Osteocyte (in vitro differentiated cells): ENCODE measurements at places on chromosomes 3 and 15. TPM values are rescaled to one million over a fixed set of nuclear protein-coding genes. Genes with fewer than 3 reads are reported as not detected.

The ZBED2 gene
- not detected in 2 replicates for total RNA-seq

The LRRC34 gene
- 1.5 and 2.0 TPM in 2 replicates for total RNA-seq

The NCKIPSD gene
- total RNA-seq, result 26.3 and 27.2 TPM in 2 replicates

The LRRC2 gene
- 1.2 and 1.5 TPM in 2 replicates for total RNA-seq

The TM4SF18 gene
- 2.2 and 3.7 TPM in 2 replicates for total RNA-seq

The ASB14 gene
- not detected in 2 replicates for total RNA-seq

The BCHE gene
- 1.3 and 1.4 TPM in 2 replicates for total RNA-seq

The B3GNT5 gene
- 20.6 and 24.3 TPM in 2 replicates for total RNA-seq

The KLF15 gene
- 5.7 and 7.2 TPM in 2 replicates for total RNA-seq

The RBP2 gene
- total RNA-seq, result not detected in 2 replicates

The TUBGCP5 gene
- total RNA-seq, result 19.1 and 21.4 TPM in 2 replicates

GRCh38 chr15:68775671-68776476 lies 44.8 kb downstream of the ANP32A start:
- DNase-seq, result peak; percentile 56

GRCh38 chr3:138833899-138834595 lies 681 bp downstream of the PIK3CB start:
- DNase-seq, result no peak

DNA sequence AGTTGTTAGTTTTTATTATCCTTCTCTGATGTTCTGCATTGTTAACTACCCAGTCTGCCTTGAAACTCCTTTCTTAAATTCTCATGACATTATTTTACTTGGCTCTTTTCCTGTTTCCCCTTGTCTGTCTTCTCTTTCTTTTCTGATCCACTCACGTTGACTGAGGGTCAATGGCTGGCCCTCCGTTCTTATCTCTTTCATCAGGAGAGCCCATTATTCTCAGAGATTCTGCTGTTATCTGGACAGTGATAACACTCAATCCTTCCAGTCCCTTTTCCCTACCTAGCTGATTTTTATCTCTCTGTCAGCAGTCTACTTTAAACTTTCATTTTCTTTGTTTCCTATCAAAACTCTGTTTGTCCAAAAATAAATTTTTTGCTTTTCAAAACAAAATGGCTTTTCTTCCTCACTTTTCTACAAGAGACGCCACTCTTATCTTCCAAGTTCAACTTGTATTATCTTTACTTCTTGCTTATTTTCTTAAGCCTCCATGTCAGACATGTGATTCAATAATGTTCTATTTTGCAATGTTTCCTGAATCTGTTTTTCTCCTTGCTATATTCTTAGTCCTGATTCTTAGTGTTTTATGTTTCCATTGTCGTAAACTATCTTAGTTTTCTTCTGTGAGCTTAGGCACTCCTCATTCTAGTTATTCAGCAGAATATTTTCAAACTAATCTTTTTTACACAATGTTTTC lies 120.2 kb downstream of the NEDD4 start:
- no peak for DNase-seq

GRCh38 chr3:177314897-177315296 lies 117.6 kb upstream of the TBL1XR1 start:
- DNase-seq, result no peak

- no peak for DNase-seq
Measured at GRCh38 chr3:169323578-169324451, 339.7 kb downstream of the MECOM start.

- DNase-seq, result no peak
Measured at GRCh38 chr3:101509281-101509680, 3.7 kb downstream of the SENP7 start.

DNA sequence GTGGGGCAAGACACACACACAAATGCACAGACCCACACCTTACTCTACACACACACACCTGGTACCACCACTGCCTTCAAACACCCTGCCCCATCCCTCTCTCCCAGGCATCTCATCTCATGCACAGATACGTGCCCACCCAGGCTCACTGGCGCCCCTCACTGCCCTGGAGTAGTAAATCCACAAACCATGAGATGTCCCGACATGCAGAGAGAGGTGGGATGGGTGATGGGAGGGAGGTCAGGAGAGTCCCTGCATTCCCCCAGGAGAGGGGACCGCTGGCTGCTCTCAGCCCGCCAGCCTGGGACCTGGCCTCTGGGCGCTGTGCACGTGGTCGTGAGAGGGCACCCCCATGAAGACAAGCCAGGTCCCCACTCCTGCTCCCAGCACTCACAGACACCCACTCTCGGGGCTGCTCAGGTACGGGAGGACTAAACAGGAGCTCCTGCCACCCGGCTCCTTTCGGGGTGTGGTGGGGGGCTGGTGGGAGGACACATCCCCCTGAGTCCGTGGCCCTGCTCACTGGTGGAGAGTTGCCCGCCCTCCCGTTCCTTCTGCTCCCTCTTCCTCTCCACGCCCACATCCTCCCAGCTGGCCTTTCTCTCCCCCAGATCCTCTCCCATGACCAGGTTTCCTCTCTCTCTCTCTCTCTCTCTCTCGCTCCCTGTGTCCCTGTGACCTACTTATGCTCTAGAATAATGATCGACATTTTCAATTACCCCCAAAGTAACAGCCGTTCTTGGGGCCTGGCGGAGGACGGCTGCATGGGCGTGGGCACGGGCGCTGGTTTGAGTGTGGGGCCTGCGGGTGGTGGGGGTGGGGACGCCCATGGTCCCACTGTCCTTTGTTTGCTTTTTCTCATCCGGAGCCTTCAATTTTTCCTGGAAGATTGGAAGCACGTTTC lies 18.9 kb upstream of the CSPG4 start:
- DNase-seq, result no peak

DNA sequence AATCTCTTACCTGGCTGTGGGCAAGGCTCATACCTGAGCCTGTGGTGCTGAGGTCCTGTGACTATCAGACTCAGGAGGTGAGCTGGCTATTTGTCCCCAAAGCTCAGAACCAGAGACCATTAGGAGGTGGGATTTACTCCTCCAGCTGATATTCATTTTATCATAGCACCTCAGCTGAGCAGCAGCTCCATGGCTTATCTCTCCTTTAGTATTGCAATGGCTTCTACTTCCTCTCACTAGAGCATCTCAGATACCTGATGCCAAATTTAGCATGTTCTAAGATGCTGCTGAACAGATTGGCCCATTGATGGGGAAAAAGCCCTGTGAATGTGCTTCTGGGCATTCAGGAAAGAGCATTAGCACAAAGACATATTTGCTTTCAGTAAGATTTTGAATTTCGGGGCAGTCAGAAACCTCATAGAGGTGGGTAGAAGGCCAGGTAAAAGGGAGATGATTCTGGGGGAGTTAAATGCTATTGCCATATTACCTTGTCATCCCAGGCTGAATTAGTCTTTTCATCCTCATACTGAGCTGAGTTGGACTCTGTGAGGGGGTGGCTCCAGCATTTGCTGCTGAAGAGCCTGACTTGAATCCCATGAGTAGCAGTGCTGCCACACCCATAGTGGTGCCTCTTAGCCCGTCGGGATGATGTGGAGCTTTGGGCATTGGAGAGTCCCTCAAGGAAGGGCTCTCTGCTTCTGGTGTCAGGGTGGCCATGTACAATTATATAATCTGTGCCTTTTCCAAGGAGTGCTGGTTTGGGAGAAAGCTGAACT lies 2.4 kb downstream of the BSN start:
- DNase-seq, result no peak

DNA sequence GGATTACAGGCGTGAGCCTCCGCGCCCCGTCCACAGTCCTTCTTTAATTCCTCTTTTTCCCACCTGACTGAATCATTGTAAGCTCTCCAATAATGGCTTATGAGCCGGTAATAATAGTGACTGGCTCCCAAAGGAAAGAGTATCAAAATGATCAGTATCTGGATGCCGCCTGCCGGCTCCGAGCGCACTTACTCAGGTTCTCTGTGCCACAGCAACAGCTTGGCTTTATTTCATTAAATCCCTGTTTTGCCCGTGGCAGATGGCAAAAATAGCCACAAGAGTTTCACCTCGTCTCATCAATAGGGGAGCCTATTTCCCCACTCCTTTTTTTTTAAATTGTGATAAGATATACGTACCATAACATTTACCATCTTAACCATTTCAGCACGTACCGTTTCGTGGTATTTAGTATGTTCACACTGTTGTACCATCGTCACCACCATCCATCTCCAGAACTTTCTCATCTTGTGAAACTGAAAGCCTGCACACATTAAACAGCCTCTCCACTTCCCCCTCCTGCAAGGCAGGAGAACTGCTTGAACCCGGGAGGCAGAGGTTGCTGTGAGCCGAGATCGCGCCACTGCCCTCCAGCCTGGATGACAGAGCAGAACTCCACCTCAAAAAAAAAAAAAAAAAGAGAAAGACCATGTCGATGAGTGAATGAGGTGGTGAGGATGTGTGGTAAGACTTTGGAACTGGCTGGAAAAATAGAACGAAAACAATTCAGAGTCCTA lies 80.7 kb upstream of the DLG1 start:
- no peak for DNase-seq

DNA sequence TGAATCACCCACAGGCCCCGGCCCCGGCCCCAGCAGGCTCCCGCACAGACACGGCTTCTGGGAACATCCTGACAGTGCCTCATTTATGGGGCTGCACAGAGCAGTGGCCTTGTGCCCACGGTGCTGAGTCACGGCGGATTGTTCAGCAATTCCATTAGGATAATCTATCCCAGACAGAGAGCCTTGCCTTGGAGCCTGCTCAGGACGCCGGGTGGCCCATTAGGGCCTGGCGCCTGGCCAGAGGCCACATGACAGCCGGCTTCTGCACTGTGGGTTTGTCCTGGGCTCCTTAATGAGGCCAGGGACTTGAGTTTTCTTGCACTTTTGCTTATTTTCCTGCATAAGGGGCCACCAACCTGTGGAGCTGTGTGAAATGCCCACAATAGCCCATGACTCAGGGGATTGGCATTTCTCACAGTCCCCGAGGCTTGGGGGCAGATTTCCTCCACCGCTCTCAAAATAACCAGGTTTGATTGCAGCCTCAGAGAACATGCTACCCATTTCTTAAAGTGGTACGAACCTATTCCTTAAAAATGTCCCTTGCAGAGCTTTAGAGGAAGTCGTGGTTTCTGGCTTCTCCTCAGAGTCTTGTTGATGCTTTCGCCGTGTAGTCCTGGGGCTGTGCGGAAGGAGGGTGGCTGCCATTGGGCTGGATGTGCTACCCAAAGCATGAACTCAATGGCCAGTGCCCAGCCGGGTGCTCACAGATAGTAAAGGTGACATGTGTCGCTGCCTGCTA lies 19.0 kb downstream of the SYNM start:
- peak; percentile 96 for DNase-seq

DNA sequence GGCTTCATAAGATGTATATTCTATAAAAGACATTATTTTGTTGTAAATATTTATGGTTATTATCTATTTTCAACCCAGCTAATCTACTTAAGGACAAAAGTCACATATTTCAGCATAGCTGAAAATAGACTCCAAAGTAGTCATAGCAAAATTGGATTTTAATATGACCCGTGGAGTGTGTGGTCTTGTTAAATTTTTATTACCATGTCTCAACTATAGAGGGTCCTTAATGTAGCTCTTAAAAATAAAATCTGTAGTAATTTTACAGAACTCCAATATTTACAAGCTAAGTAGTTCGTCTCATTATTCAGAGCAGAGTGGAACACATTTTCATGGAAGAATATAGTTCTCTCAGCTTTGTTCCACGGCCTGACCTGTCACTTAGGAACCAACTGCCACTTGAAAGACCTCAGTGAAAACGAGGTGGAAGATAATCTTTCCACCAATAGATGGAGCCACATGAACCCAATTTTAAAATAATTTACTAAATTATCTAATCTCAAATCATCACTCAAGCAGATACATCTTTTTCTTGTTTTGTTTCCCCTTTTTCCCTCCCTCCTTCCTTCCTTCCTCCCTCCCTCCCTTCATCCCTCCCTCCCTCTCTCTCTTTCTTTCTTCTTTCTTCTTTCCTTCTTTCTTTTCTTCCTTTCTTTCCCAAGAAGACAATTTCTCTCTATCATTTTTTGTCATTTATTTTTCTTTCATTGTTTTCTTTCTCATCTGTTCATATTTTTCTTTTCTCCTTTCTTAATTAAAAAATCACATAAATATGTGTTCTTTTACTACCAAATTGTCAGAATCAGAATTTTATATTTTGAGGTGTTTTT lies 97.2 kb downstream of the CLDN1 start:
- DNase-seq, result no peak

DNA sequence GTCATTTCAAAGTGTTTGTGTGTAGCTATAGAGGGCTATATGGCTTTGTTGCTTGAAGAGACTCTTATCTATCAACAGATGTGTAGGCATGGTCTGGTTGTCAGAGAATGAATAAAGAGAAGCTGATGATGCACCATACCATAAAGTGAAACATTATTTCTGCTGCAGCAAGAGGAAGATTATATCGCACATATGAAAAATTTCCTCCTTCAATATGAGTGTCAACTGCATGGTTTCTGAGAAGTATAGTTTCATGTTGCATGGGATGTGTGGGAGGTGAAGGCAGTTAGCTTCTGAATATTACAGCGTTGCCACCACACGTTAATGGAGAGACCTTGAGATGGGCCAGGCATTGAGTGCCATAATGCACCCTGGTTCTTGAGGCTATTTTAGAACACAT lies 217.9 kb downstream of the SATB1 start:
- DNase-seq, result no peak

- DNase-seq, result no peak
Measured at GRCh38 chr15:92095693-92096092, 242.2 kb downstream of the SLCO3A1 start.

- no peak for DNase-seq
Measured at GRCh38 chr15:58380280-58380945, 51.4 kb upstream of the LIPC start.

GRCh38 chr3:171095063-171095462 lies 68.5 kb upstream of the SLC2A2 start:
- DNase-seq, result no peak

GRCh38 chr15:101427606-101428487 lies 61.7 kb downstream of the PCSK6 start:
- DNase-seq, result peak; percentile 77

GRCh38 chr3:31165399-31165860 lies 271.0 kb upstream of the GADL1 start:
- DNase-seq, result no peak

- no peak for DNase-seq
Measured at GRCh38 chr15:63238796-63239195, 38.6 kb upstream of the APH1B start.

GRCh38 chr15:52498706-52499105 lies 30.0 kb downstream of the MYO5A start:
- DNase-seq, result no peak

DNA sequence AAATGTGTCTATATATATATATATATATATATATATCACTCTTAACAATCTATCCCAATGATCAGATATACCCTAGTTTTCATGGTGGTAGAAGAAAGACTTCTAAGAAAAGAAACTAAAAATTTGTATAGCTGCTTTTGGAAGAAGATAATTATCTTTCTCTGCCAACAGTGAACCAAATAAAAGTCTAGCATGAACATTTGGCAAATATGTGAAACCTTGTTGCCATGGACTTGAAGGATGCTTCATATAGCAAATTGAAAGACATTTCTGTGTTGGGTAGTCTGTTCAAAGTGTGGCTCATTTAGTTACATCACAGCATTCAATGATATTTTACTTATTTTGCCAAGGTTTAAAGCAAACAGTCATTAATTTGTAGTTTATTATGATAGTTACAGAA lies 219.9 kb upstream of the NECTIN3 start:
- DNase-seq, result no peak

DNA sequence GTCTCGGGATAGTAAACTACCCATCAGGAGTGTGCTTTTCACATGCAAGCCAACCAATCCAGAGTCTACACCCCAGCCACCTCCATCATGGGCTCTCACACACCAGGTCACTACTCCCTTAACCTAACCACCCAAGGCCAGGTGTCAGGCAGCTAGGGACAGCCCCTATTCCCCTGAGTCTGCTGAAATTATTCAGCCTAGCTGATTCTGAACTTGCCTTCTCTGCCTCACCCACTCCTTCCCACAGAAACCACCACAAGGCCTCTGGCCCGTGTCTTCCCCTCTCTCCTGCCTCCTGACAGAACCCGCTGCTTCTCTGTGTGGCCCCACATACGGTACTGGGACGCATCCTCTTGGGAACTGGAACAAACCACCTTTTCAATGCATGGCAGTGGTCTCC lies 82.1 kb downstream of the PCSK6 start:
- DNase-seq, result peak; percentile 65
